GM19239 (cell line): ENCODE measurements at places on chromosomes 11 and 22.

DNA sequence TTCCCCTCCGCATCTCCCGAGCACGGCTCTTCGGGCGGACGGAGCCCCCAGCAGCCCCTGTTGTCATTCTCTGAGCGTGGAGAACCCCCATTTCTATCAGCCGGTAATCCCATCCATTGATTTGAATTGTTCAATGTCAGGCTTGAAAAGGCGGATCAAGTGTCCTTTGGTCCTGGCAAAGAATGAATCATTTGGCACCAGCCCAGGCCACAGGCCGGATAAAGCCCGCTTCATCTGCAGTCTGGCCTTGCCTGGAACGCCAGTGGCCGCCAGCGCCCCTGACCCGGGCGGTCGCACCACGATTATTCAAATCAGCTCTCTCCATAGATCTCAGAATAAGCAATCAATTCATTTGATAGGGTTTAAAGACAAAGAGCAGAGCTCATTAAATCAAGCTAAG, 188.9 kb downstream of the BRD1 start:
- DNase-seq = no peak

GRCh38 chr22:22408269-22408668, 100.3 kb downstream of the ZNF280B start:
- DNase-seq = no peak

DNA sequence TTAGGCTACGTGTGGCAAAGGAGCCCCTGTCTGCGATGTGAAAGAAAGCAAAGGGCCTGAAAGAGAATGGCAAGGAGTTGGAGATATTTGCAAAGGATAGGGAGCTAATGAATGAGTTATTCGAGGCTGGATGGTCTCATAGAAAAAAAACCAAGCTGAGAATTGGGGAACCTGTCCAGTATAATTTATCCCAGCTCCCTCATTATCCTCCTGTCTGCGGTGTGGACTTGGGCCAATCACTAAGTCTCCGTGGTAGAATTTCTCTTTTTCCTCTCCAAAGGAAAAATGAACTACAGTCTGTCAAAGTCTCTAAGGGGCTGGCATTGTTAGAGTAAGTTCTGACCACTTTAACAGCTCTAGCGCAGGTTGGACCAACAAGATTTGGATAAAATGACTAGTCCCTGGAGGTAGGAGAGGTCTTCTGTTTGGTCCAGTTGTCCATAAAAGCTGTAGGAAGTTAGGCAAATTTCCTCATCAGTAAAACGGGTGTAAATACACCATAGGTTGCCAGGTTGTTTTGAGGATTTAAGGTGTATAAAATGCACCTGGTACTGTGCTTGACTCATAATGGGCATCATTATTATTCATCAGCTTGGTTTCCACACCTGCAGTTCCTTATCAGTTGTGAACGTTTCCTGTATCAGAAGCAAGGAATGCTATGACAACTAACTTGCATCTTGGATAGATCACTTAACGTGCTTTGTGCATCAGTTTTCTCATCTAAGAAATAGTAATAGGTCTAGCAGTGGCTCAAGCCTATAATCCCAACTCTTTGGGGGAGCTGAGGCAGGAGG, 10.3 kb upstream of the CDON start:
- no peak for DNase-seq

- DNase-seq = no peak
Observed at GRCh38 chr11:19879307-19880087, 166.9 kb downstream of the NAV2 start.
